ENCODE measurements at places on chromosomes 7 and 10.

DNA sequence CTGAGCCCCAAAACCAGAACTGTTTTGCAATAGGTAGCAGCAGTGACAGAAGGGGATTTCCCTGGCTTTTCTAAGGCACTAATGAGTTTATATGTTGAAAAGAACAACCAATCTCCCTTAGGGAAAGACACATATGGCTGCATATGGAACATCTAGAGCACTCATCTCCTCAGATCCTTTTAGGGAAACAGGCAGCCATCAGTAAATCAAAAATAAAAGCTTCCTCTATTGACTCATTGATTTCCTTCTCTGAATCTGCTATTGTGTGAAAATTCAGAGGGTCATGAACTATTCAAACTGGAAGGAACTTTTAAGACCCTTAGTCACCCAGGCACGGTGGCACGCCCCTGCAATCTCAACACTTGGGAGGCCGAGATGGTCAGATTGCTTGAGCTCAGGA, 110.9 kb upstream of the NANOS1 start:
- DNase-seq, result no peak

GRCh38 chr10:85026878-85027467, 698.6 kb downstream of the CCSER2 start:
- DNase-seq, result no peak

DNA sequence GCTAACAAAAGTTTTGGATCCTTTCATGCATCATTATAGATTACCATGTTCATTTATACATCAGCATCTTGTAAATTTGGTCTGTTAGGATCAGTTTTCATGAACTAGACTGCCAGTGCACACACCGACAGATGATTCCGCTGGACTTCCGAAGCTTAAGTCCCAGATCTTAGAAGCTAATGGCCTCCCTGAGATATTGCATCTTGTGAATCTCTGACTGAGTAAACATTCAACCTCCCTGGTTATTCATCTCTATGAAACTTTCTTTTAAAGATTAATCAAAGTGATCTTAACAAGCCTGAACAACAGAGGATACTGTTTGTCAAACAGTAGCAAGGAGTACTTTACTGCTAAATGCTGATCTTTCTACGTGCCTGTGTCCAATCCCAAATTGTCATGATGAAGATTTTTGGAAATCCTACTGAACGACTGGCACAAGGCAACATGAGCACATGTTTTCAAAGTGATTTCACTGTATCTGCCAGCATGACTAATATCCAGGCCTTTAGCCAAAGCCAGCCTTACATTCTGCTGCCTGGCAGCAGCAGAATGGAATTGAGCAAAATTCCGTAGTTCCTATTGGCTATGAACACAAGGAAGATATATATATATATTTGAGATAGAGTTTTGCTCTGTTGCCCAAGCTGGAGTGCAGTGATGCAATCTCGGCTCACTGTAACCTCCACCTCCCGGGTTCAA, 91.3 kb upstream of the ANK3 start:
- no peak for DNase-seq

DNA sequence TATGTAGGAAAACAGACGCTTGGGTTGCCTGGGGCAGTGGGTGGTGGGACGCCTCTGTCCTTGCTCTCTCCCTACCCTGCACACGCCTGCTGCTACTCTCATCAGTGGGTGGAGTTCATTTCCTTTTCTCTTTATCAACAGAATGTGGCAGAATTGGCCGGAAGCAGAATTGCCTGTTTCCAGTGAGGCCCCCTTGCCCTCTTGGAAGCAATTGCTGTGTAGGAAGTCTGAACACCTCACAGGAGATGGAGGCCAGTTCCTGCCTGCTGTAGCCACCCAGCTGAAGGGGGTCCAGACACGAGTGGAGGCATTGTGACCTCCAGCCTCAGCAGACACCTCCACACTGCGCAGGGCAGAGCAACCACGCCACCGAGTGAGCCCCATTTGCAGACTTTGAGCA, 331.6 kb upstream of the ZNF32 start:
- DNase-seq, result no peak

DNA sequence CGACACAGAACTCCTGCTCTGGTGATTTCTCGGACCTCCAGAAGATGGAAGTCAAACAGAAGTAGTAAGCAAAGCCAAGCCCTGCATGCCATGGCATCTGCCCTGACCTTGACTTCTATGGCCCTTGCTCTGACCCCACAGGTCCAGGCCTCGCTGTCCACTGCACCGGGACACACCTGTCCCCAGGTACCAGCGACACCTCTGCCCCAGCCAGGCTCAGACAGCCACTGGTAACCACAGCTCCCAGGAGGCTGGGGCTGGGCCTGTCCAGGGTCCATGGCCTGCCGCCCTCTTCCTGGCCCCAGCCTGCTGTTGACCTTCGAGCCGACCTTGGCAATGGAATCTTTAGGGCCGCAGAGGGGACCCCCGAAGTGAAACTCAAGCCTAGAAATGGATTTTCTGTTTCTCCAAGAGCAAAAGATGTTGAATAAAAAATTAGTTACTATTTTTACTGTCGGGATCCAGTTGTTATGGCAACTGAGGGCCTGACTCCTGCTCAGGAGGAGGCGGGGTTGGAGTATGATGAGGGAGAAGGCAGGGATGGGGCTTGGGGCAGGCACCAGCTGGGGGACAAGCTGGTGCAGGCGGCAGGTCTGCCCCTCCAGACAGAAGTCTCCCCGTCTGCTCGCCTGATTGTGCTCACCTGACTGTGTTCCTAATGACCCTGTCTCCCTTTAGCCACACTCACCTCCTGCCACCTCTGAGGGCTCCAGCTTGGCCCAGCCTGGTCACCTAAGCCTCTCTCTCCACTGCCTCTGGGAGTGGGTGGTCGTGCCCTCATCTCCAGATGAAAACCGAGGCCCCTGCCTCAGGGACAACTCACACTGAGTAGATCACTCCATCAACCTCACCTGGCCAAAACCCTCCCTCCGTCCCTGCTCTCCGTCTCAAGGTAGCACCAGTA, 4.1 kb upstream of the MMD2 start:
- DNase-seq, result no peak

GRCh38 chr10:99612167-99612831, 7.9 kb downstream of the SLC25A28 start:
- DNase-seq, result no peak

DNA sequence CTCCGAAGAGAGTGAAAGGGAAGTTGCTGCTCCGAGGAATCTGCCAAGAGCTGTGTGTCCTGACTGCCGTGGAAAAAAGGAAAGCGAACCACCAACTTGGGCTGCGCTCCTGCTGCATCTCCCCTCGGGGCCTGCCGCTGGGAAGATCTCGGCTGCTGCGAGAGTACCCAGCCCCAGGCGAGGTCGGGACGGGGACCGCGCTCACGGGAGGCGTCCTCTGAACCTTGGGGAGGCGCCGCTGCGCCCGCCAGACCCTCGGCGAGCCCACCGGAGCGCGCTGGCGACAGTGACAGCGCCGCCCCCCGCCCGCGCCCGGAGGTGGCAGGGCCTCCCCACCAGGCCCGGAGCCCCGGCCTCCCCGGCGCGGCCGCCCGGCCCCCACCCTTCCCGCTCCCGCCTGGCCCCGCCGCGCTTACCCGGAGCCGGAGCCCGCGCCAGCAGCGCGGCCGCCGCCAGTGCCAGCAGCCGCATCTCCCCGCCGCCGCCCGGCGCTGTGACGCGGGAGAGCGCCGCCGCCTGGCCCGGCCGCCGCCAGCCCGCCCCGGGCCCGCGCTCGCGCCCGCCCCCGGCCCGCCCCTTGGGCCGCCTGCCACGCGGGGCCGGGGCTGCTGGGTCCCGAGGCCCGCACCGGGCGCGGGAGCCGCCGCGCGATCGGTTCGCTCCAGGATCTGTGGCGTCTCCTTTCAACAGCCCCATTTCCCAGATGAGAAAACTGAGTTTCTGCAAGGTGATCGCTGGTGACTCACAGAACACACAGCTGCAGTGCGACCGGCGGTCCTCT, at the start of gene VSTM4:
Gene VSTM4, minus strand, starts transcription at position 508 of the 781 bp plus-strand sequence. Its CDS starts 37 bp downstream, at position 471.
- peak; percentile 61 for DNase-seq

DNA sequence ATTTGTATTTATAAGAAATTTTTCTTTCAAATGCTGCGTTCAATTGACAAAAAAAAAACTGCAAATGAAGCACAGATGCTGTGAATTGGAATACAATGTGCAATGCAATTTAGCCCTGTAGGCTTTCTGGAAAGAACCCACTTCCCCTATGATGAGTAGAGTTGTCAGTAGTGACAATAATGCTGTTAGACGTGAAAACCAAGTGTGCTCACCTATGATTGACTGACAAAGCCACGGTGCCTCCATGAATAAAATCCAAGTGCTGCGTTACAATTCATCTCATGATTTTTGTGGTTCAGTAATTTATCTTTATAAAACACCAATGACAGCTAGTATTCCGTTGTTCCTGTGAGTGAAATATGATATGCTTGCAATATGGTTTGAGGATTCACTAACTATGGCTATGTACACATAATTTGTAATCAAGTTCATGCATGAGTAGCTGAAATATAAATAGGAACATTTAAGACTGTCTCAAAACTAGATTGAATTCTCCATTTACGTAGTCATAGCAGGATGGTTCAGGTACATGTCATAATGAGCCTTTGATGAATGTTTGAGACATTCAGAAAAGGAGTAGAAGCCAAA, 1160.3 kb downstream of the CNTNAP2 start:
- DNase-seq, result no peak

- DNase-seq, result no peak
Measured at GRCh38 chr10:15805395-15806058, 54.8 kb downstream of the MINDY3 start.

- DNase-seq, result no peak
Measured at GRCh38 chr10:89792187-89792586, 90.8 kb downstream of the KIF20B start.

- DNase-seq, result no peak
Measured at GRCh38 chr10:132456881-132457280, 59.9 kb downstream of the PWWP2B start.

- no peak for DNase-seq
Measured at GRCh38 chr10:16966991-16967865, 150.0 kb upstream of the RSU1 start.

DNA sequence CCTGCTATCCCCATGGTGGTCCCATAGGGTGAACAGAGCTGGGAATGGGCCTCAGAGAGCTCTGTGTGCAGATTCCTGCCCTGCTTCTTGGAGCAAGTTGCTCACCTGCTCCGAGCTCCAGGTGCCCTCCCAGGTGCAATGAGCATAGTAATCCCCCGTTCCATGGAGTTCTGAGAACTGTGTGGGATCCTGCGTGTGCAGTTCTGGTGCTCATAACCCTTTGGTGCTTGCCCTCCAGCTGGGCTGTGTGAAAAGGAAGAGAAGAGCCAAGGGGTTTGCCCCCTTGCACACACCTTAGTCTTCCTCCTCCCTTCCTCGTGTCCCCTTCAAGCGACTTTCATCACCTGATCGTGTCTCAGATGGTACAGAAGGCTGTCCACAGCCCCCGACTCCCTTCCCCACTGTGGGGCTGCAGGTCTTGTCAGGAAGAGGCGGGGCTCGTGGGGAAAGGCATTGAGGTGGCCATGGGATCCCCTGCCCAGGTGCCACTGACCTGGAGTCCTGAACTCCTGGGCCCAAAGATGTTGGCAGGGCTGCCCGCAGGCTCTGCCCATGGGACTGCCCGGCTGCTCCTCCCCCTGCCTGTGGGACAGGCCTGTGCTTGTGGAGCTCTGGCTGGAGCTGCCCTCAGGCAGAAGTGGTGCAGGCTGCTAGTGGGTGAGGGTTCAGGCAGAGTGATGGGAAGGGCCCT, 21.9 kb upstream of the ZNF488 start:
- DNase-seq, result no peak

- no peak for DNase-seq
Measured at GRCh38 chr7:105118612-105119600, 104.9 kb downstream of the KMT2E start.

DNA sequence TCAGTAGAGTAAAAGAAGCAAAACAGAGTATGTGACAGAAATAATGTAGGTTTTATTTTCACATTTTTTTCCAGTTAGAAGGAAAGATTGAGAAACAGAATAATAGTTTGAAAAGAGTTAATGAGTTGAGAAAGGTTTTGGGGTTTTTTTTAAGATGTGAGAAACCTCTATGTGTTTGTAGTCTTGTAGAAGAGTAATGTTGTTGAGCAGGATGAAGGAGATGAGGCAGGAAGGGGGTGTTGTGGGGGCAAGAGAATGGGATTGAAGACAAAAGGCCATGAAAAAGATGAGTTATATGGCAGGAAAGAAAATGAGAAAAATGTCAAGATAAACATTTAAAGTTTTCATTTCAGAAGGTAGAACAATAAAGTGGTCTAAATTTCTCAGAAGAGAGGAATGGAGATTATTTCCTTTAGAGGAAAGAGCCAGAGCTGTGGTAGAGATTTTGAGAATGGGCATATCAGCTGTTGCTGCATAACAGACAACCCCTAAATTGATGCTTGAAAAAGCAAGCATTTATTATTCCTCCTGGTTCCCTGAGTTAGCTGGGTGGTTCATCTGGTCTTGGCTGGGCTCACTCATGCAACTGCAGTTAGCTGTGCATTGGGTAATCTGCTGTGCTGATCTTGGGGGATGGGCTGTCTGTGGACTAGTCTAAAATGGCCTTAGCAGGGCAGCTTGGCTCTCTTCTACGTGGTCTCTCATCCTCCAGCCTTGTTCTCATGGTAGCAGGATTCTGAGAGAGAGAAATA, 27.1 kb downstream of the PCGF5 start:
- no peak for DNase-seq

DNA sequence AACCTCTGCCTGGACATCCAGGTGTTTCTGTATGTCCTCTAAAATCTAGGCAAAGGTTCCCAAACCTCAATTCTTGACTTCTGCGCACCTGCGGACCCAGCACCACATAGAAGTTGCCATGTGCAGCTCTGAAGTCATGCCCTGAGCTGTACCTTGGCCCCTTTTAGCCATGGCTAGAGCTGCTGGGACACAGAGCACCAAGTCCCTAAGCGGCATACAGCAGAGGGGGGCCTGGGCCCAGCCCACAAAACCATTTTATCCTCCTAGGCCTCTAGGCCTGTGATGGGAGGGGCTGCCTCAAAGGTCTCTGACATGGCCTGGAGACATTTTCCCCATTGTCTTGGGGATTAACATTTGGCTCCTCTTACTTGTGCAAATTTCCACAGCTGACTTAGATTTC, 14.6 kb downstream of the TMEM243 start:
- DNase-seq, result no peak

DNA sequence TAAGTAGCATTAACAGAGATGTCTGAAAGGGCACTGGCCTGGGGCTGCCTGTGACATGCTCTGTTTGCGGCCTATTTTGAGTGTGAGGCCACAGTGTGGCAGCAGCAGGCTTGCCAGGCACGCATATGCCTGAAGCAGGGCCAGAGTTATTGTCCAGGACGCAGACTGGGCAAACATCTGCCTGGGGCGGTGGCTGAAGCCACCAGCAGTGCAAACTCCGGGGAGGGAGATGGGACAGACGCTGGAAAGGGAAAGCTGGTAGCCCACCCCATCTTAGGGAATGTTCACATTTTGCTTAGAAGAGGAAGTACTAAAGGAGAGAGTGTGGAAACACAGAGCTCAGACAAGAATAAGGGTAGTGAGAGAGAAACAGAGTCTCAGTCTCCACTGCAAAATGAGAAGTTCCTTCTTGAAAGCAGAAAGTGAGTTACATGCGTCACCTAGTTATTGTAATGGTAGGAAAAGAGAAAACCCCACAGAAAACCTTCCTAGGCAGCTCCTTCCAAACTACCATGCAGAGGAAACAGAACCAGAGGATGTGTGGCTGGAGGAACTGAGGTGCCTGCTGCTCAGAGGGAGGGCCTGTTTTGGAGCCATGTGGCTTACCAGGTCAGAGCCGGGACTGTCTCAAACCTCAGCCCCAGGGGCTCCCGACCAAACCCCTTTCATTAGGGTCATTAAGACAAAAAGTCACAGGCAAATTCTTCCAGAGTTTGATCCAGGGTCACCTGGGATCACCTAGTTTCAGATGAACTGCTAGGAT, 14.5 kb downstream of the AKR1B1 start:
- peak; percentile 44 for DNase-seq

GRCh38 chr7:148753224-148753623, 54.5 kb downstream of the CUL1 start:
- no peak for DNase-seq
